ENCODE measurements at places on chromosomes 7 and 10. TPM values are rescaled to one million over a fixed set of nuclear protein-coding genes. Genes with fewer than 3 reads are reported as not detected.

GRCh38 chr10:16950656-16951601 is 133.7 kb upstream of the RSU1 start:
- H3K27ac ChIP-seq = no peak overlapping the region
- no peak overlapping the region for H3K4me3 ChIP-seq
- H3K27me3 ChIP-seq = no peaks in the 10 kb centered on the region
- no peaks in the 10 kb centered on the region for H3K36me3 ChIP-seq

- no peak overlapping the region for H3K4me3 ChIP-seq
- no peaks in the 10 kb centered on the region for H3K4me1 ChIP-seq
- no peak overlapping the region for H3K27ac ChIP-seq
- DNase-seq = no peak
- H3K27me3 ChIP-seq = no peaks in the 10 kb centered on the region
- no peaks in the 10 kb centered on the region for H3K36me3 ChIP-seq
Observed at GRCh38 chr7:29053105-29053872, 93.0 kb downstream of the CPVL start.

DNA sequence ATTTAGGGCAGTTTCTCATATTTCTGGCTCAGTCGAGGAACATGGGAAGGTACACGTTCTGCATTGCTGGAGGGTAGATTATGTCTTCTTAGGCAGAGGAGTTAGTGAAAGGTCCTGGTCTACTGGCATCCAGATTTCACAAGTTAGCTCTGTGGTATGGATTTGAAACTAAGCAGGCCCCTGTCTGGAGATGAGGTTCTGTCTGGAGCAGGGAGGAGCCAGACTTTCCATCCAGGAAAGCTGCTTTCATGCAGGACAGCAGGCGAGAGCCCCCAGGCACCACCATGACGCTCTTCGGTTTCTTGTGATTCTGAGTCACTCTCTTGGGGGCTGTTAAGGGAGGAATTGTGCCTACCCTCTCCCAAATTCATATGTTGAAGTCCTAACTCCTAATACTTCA is 184.3 kb downstream of the KIAA1217 start:
- no peaks in the 10 kb centered on the region for H3K4me1 ChIP-seq
- no peaks in the 10 kb centered on the region for H3K36me3 ChIP-seq
- no peak overlapping the region for H3K4me3 ChIP-seq

- H3K4me3 ChIP-seq = no peak overlapping the region
- H3K4me1 ChIP-seq = no peaks in the 10 kb centered on the region
- no peaks in the 10 kb centered on the region for H3K27me3 ChIP-seq
Observed at GRCh38 chr10:86091216-86091615, 275.4 kb downstream of the GRID1 start.

GRCh38 chr7:135678612-135679575 is 16.6 kb downstream of the STMP1 start:
- no peaks in the 10 kb centered on the region for H3K36me3 ChIP-seq
- H3K4me1 ChIP-seq = no peaks in the 10 kb centered on the region
- no peak overlapping the region for H3K4me3 ChIP-seq
- H3K27me3 ChIP-seq = no peaks in the 10 kb centered on the region
- H3K27ac ChIP-seq = no peak overlapping the region

DNA sequence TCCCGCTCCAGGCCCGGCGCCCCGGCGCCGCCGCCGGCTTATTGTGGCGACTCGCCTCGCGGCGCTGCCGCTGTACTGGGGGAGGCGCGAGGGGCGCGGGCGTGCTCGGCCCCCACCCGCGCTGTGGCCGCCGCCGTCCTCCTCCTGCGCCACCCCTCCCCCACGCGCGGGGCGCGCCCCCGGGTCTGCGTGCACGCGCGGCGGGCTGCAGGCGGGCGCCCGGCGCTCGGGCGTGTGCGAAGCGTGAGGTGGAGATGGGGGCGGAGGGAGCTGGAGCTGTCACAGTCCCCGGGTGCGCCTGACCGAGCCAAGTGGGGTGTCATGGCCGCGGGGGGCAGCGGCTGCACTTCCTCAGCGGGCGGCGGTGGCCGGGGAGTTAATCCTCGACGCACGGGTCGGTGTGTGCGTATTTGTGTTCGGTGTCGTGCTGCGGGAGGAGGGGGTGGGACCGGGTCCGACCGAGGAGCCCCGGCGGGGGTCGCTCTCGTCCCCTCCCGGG is 672 bp downstream of the LCOR start:
- DNase-seq = peak; percentile 91
- H3K4me1 ChIP-seq = peaks cover 46% of the 10 kb centered on the region
- peak overlapping the region; percentile 46 for H3K27ac ChIP-seq

GRCh38 chr7:156327474-156327873 is 313.1 kb upstream of the RNF32 start:
- H3K27ac ChIP-seq = no peak overlapping the region
- H3K36me3 ChIP-seq = no peaks in the 10 kb centered on the region
- no peaks in the 10 kb centered on the region for H3K4me1 ChIP-seq
- DNase-seq = no peak
- H3K4me3 ChIP-seq = no peak overlapping the region

DNA sequence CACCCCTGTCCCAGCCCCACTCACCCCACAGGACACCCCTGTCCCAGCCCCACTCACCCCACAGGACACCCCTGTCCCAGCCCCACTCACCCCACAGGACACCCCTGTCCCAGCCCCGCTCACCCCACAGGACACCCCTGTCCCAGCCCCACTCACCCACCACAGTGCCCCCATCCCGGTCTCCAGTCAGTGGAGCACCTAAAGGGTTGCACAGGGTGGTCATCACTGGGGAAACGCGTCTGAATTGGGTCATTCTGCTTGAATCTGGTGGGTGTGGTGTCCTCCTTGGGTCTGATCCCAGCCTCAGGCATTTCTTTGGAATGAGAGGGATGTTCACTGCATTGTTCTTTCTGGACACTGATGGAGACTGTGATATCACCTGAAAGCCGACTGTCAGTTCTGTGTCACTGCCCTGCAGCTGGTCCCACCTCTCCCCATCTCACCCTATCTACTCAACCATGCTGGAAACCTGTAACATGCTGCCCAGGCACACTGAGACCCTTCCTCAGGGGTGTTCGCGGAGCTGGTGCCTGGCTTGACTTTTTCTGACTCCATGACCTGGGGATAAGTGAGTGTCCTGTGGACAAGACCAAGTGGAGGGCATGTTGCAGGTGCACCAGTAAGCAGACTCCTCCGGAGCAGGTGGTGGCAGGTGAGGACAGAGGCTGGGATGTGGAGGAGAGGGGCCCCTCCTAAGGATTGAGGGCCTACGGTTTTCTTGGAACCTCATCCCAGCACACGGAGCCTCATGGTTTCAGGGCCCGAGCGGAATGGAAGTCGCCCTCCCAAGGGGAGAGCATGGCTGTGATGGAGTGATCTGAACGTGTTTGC is 262.5 kb upstream of the PPP2R2D start:
- no peak overlapping the region for H3K27ac ChIP-seq
- no peak for DNase-seq
- H3K4me1 ChIP-seq = no peaks in the 10 kb centered on the region

- no peak overlapping the region for H3K27ac ChIP-seq
- H3K27me3 ChIP-seq = no peaks in the 10 kb centered on the region
- no peak for DNase-seq
- no peaks in the 10 kb centered on the region for H3K36me3 ChIP-seq
- no peak overlapping the region for H3K4me3 ChIP-seq
- no peaks in the 10 kb centered on the region for H3K4me1 ChIP-seq
Observed at GRCh38 chr7:47786557-47787248, 161.6 kb downstream of the PKD1L1 start.

- H3K27me3 ChIP-seq = no peaks in the 10 kb centered on the region
- no peaks in the 10 kb centered on the region for H3K4me1 ChIP-seq
- no peaks in the 10 kb centered on the region for H3K36me3 ChIP-seq
Observed at GRCh38 chr10:52198540-52198939, 115.5 kb upstream of the DKK1 start.

- H3K4me3 ChIP-seq = no peak overlapping the region
- H3K27me3 ChIP-seq = no peaks in the 10 kb centered on the region
- DNase-seq = no peak
Observed at GRCh38 chr7:2523941-2524807, 4.6 kb downstream of the LFNG start.

- no peaks in the 10 kb centered on the region for H3K4me1 ChIP-seq
- H3K27me3 ChIP-seq = no peaks in the 10 kb centered on the region
- no peaks in the 10 kb centered on the region for H3K36me3 ChIP-seq
- no peak overlapping the region for H3K27ac ChIP-seq
Observed at GRCh38 chr7:155971180-155971770, 159.0 kb upstream of the SHH start.

DNA sequence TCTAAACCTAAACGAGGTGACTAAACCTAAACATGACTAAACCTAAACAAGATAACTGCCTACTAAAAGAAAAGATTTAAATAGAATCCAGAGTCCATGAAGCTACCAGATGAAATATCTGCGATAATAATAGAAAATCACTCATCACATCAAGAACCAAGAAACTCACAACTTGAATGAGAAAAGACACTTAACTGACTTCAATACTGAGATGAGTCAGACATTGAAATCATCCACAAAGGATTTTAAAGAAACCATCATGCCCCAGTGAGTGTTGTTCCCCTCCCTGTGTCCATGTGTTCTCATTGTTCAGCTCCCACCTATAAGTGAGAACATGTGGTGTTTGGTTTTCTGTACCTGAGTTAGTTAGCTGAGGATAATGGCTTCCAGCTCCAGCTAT is 416.0 kb downstream of the CALN1 start:
- DNase-seq = no peak
- H3K27ac ChIP-seq = no peak overlapping the region

ACTL6B gene
- total RNA-seq = not detected

GTF2IRD1 gene
- total RNA-seq = 0.88 TPM

OR2A1 gene
- total RNA-seq = not detected

MYL10 gene
- not detected for total RNA-seq

ZNF467 gene
- not detected for total RNA-seq

ASB10 gene
- not detected for total RNA-seq

Measured in CD8-positive, alpha-beta memory T cell (primary cell).